ENCODE measurements at places on chromosomes 5 and 9.
A peak's percentile ranks its signal among the peaks of the same experiment; 100 is the strongest.

DNA sequence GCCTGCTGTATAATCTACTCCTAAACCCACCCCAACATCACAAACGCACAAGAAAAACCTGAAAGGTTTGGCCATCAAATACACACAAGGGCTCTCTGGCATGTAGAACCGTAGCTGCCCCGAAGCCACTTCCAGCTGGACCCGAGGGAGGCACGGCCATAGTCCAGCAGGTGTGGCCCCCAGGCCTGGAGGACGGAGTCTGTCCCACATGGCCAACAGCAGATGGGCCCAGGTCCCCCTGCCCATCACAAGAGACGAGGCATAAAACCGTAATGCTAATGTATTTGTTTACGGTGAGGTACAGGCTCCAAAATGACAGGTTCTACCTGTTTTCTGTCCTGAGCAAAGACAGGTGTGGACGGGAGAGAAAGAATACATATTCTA is 234.2 kb downstream of the SYK start:
- no peak for DNase-seq

DNA sequence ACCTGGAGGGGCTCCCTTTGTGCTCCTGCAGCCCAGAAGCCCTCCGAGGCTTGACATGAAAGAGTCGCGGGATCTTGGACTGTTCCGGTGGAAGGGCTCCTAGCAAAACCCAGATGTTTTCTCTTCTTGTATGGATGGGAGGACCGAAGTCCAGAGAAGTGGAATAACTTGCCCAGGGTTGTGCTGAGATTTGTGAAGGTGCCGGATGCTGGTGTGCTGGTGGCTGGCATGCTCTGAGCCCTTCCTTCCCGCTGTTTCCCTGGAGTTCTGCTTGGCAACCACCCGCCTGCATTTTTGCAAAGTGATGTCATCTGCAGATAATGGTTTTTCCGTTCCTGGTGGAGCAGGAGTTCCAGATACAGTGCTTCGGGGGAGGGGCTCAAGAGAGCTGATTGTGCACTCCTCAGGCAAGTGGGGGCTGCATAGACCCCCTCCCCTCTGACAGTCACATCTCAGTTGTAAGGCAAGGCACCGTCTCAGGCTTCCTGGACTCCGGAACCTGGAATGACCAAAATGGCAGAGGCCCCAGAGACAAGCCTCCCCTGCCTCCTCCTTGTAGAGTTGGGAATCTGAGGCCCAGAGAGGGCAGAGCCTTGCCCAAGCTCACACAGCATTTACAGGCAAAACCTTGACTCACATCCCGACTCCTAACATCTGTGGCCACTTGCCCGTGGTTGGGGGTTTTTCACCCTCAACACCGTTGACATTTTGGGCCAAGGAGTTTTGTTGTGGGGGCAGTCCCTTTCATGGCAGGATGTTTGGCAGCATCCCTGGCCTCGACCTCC is 157.0 kb downstream of the RGS3 start:
- peak; percentile 76 for DNase-seq

DNA sequence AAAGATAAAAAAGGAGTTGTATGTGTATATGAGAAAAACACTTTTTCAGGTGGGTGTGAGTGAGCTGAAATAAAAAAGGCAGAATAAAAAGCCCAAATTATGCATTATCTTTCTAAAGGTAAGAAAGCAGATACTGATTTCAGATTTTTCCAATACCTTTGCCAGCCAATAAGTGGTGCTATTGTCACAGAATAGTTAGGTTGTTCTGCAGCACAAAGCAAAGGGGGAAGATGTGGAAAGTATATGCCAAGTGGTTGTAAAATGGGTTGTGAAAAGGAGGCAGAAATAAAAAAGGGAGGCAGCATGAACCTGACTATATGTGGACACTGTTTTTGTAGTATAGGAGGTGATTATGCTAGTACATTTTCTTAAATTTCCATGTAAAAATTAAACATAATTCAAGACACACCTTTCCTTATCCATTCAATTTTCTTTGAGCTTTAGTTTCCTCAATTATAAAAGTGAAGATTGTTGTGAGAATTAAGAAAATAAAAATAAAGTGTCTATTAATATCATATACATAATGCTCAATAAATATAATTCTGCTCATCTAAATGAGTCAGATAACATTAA is 106.7 kb downstream of the SMIM15 start:
- DNase-seq: no peak

DNA sequence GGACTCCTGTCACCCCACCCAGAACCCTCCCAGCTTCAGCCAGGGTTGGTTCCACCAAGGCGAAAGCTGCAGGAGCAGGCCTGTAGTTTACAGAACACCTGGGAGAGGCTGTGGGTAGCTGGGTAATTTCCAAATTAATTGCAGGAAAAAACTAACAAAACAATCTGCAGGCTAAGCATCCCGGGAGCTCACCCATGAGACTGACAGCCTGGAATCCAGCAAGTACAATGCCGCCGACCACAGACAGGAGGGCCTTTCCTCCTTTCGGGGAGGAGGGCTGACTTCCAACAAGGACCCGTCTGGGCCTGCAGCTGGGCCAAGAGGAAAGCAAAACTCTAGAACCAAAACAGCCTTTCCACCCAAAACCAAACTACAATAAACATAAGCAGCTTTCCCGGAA is 10.3 kb downstream of the FOXE1 start:
- DNase-seq: no peak

GRCh38 chr5:130885027-130885426 is 280.0 kb downstream of the HINT1 start:
- DNase-seq: no peak

- DNase-seq: no peak
Measured at GRCh38 chr9:135505406-135506187, 5.1 kb downstream of the MRPS2 start.
